Hematopoietic multipotent progenitor cell treated with erythropoietin and hydrocortisone succinate and interleukin-3 and kit ligand, for 15 days (in vitro differentiated cells): ENCODE measurements at places on chromosomes 1 and 21.

GRCh38 chr1:2001773-2002411 is 1.7 kb downstream of the CFAP74 start:
- DNase-seq: no peak

- DNase-seq: no peak
Measured at GRCh38 chr1:162200096-162200847, 130.8 kb downstream of the NOS1AP start.

DNA sequence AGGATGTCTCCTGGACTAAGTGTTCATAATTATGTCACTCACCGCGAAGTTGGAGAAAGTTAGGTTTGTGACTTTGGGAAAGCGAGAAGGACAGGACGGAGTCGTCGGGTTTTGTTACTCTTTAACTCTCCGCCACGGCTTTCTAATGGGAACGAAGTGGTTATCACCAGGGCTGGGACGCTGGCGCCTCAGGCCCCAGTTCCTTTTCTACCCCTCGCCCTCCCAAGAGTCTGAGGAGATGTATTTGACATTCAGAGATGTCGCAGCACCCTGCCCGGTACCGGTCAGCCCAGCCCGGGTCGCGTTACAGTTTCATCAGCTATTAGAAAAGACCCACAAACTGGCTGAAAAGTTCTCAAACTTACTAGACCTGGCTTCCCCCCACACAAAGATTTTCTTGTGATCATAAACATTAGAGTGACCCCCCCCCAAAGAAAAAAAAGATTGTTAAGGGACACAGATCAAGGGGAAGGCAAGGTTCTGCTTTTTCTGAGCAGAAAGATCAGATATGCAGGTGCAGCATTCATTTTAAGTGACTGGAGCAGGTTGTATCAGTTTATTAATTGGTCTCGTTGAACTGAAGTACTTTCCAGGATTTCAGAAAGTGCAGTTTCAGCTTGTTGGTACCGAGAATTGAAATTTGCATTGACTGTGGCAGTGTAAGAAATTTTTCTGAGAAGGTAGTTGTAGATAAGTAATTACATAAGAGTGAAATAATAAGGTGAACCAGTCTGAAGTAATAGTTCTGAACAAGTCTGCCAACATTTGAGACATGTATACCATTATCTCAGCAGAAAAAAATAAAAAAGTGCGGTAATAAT is 859 bp upstream of the ZBTB18 start:
- DNase-seq: peak; percentile 9

GRCh38 chr1:178172939-178173338 is 79.0 kb downstream of the RASAL2 start:
- no peak for DNase-seq

DNA sequence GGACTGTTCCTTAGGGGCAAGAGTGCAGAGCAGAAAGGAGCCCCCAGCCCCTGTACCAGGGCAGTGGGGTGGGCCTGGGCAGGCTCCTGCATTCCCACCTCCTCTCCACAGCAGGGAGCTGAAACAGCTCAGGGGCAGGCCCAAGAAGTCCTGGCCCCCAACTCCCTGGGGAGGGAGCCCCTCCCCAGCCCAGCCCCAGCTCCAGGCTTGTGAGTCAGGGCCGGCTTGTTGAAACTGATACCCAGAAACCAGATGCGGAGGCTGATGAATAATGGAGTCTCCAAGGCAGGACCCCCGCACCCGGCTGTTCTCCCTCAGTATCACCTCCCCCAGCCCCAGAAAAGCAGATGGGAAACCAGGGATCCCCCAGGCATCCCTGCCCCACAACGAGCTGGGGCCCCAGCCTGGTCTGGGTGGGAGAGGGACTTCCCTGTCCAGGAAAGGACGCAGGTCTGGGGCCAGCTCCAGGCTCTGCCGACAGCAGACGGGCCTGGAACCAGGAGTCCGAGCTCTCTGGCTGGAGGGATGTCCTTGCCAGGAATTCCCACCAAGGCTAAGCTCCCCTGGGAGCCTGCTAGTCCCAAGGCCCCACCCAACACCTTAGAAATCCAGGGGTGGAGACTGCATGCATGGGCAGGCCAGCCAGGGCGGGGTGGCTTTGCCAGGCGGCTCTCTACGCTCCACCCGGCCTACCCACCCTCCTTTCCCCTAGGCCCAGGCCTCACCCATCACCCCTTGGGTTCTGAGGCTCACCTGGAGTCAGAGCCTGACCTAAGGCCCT is 2.7 kb downstream of the PLEKHG5 start:
- no peak for DNase-seq

DNA sequence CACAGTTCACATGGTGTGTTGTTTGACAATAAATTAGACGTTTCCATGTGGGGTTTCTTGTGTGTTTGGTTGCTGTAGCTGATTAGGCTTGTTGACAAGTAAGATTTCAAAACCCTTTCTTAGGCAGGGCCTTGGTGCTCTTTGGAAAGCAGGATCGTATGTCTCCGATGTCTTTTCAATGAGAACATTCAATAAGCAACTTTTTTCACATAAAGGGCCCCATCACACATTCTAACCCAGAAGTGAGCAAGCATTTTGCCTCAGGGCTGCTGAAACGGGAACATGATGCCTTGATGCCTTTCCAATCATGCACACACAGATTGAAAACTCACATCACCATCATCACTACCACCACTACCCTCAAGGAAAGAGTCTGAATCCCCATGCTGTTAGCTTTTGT is 33.1 kb downstream of the LPAR3 start:
- no peak for DNase-seq

DNA sequence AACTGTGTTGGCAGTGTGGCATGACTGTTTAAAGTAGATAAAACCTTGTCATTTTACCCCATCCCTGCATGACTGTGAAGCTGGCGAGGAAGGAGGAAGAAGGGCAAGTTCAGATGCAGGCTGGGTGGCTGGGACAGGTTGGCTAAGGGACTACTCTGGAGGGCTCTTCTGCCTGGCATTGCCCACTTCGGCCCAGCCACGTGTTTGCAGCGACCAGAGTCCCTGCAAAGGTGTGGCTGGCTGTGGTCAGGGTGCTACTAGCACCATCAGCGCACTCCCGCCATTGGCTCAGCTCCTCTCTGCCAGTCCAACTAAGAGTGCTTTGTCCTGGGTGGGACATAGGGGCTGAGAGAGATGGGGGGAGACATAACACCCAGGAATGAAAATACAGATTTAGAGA is 7.2 kb downstream of the C1orf115 start:
- DNase-seq: no peak

DNA sequence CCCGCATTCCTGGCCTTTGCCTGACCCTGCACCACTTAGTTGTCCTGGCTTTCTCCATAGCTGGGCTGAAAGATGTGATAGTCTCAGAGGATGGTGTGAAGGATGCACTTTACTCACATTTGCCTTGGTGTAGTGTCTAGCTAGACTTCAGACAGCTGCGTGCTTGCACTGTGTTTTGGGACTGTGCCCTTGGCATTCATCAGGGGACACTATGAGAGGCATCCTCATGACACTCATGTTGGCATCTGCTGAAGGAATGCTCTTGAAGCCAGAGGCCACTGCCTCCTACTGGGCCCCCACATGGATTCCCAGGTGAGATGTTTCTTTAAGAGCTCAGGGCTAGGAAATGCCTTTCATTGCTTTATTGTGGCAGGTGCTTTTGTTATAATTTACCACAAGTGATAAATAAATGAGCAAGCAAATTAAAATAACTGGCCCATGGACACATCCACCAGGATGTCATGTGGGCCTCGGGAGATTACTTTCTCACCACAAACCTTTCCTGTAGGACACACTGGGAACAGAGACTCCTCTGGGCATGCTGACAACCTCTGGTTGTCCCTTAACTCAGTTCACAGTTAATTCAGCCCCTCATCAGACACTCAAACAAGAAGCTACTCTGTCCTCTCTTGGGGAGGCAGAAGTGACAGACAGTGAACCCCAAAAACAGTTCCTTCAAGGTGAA is 99.4 kb upstream of the SPATA6 start:
- no peak for DNase-seq

DNA sequence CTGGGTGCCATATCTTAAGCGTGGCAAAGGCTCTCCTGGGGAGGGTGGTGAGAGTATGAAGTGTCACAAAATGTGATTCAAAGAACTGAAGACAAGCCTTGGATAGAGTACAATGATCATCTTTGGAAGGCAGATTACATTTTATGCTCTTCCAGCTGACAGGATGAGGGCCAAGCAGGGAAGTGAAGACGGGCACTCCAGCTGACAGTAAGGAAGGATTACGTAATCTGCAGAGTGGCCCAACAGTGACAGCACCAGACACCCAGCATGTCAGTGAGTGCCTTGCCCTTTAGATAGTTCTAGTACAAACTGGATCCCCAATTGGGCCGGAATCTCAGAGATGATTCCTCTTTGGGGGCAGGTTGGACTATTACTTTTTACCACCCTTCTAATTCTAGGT is 52.7 kb downstream of the UBE2T start:
- no peak for DNase-seq

DNA sequence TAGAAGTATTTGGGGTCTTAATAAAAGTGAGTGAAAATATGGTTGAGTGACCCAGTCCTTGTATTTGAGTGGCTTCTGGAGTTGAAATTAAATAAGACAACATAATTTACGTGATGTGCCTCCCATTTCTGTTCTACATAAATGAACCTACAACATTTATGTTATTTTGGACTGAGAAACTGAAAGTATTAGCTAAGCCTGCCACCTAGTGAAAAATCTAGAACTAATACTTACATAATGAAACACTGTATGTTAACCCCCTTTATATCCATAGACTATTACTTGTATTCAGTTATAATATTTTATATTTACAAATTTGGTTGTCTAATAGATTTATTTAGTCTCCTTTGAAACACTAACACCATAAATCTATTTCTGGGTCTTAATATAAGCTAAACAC is 298.9 kb downstream of the KCNT2 start:
- DNase-seq: no peak

DNA sequence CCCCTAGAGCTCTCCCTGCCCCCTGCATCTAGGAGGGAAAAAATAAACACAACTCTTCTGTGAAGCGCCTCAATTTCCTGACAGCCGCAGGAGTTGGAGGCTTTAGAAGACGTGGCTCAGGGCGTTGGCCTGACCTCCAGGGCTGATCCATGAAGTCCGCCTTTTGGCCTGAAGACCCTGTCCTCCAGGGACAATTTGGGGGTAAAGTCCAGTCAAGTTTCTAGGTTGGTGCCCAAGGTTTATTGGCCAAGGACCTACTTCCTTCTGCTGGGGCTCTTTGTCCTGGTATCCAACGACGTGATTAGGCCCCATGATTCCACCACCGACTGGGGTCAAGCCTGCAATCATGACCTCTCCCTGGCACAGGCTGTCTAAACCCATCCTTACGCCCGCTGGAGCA is 54.9 kb downstream of the PTPRF start:
- no peak for DNase-seq

DNA sequence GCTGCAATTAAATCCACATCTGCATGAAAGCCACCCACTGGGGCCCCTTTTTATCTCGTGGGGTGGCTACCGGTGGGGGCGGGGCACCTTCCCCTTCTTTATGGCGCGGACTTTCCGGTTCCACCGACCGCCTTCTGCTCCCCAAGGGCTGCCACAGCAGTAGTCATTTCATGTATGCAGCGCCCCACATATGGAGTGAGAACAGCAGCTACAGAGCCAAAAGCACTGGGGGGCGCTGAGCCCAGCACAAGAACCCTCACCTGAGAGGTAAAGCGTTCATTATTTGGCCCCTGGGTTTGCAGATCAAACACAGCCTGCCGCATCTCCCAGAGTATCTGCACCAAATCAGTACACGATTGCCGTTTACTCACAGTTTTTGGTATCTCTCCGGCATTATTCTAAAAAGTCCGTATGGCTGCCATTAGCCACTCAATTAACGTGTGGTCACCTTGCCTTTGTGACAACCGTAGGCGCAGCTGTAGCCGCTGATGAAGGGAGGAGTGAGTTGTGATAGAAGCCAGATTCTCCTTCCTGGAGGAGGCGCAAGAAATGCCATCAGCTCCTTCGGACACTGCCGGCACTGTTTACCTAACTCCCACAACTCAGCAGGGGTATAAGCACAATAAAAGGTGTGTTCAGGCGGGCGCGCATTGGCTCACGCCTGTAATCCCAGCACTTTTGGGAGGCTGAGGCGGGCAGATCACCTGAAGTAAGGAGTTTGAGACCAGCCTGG is 30.4 kb upstream of the CR2 start:
- no peak for DNase-seq

DNA sequence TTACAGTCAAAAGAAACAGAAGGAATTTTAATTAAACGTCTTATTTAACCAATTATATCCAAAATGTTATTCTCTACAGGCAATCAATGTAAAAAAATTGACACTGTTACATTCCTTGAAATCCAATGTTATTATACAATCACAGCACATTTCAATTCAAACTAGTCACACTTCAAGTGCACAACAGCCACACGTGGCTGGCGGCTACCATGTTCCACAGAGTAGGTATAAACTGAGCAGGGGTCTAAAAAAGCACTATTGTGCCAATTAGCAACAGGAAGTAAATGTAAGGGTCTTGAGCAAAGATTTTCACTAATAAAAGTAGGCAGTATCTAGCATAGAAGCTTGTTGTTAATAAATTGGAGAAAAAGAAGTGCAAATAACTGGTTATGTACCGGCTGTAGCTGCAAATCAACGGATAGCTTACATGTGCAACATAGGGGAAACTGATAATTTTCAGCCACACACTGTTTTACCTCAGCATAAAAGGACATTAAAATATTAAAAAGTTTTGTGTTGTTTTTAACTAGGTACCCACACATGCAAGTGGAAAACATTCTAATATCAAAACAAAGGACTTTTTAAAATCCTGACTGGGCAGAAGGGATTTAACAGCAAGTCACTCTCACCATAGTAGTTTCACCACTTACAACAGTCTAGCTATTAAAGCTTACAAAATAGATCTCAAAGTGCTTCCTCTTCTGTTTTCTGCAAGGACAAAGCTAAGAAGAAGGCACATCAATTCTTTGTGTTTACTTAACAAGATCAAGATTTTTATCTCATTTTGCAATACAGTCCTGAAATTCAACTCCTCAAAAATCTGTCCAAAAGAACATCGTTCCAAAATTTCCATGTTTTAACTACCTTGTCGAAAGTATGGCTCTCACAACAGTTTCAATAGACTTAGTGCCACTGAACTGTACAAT is 2.5 kb downstream of the CSDE1 start:
- no peak for DNase-seq

DNA sequence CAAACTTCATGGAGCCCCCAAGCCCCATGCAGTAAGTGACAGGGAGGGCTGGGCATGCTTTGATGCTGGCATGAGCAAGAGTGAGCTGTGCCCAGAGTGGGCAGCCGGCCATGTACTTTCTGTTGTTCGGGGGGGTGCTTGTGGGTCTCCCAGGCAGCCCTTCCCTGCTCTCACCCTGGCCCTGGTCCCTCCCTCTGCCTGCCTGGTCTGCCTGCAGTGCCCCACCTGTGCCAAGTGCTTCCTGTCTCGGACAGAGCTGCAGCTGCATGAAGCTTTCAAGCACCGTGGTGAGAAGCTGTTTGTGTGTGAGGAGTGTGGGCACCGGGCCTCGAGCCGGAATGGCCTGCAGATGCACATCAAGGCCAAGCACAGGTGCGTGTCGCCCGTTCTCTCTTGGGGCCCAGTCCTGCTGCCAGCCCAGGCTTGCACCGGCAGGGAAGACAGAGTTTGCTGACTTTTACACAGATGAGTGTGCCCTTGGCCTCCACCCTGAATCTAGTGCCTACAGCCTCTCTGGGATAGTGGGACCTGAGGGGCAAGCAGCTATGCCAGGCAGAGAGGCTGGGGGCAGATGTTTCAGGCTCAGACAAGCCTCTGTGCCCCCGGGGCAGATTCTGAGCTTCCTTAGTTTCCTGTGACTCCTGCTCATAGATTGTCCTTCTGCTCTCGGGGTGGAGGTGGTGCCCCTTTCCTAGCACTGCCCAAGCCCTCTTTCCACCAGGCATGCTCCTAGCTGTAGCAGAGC is 7.6 kb downstream of the ZBTB48 start:
- DNase-seq: no peak

- DNase-seq: no peak
Measured at GRCh38 chr1:67586596-67586995, 98.4 kb upstream of the GADD45A start.

- no peak for DNase-seq
Measured at GRCh38 chr21:26112127-26112742, 58.3 kb downstream of the APP start.
